Tongue (tissue), 3 donors: ENCODE measurements at places on chromosomes 2 and 18. TPM values are rescaled to one million over a fixed set of nuclear protein-coding genes. Genes with fewer than 3 reads are reported as not detected.

The RSAD2 gene
- total RNA-seq, result 2.6 TPM

The HDAC4 gene
- 34.2 TPM for total RNA-seq

The VAPA gene
- total RNA-seq, result 356 TPM

The DPP4 gene
- total RNA-seq, result 3.2 TPM

The APCDD1 gene
- total RNA-seq, result 31.2 TPM

The TMEM163 gene
- 0.72 TPM for total RNA-seq

The LAMA1 gene
- total RNA-seq, result 4.5 TPM

The SP100 gene
- 38.8 TPM for total RNA-seq

The REG3G gene
- total RNA-seq, result not detected

The HTR2B gene
- 0.31 TPM for total RNA-seq

The RGPD5 gene
- 53.6 TPM for total RNA-seq

The GALNT5 gene
- total RNA-seq, result 19.2 TPM

The TUBB6 gene
- 273 TPM for total RNA-seq

The POTEI gene
- total RNA-seq, result 0.21 TPM

The ABCG8 gene
- total RNA-seq, result not detected

The DIPK1C gene
- total RNA-seq, result 7.9 TPM

GRCh38 chr18:32668956-32669355 lies 103.9 kb downstream of the KLHL14 start:
- DNase-seq, result no peak

DNA sequence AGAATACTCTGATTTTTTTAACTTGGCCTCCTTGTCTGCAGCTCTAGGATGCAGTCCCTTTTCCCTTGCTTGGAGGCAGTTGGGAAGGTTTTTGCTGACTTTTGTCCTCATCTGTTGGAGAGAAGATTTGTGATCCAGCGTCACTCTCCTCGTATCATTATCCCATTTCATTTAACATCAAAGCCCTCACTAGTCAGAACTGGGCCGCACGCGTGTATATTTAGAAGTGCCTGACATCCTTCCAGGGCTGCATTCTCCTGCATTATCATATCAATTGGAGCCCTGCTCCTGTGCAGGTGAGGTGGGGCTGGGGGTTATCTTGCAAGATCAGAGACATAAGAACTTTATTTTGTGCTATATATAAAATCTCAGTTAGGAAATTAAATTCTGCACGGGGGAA lies 435.1 kb upstream of the HS6ST1 start:
- no peak for DNase-seq

GRCh38 chr2:170535552-170535951 lies 179.6 kb upstream of the SP5 start:
- no peak for DNase-seq

DNA sequence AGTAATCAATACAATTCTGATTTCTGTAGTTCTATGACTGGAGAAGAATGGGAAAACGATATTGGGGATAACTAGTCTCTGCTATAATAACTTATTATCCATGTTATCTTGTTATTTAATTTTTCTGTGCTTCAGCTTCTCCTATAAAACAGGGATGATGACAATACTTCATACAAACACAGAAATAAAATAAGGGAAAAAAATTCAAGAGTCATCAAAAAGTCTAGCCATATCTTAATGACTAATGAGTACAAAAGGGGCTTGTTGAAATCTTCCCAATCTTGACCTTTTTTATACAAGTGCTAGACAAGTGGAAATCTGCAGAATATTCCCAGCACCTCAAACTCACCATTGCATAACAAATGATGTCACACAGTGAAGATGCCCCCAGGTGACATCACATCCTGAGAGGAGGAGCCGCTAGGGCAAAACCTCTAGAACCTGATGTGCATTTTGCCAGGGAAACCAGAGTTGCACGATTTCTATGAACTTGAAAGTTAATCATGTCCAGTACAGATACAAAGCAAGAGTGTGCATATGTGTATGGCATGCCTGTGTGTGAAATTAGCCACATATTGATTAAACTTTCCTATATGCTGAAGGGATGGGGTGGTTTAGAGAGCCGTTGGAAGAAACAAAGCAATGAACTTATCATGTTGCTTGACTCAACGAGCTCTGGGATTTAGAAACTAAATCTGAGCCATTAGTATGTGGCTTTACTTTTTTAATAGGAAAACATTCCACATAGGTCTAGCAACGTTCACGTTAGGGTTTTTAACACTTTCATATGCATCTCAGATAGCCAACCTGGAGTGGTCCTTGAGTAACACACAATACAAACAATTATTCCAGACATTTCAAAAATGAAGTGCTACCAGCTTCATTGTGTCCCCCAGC lies 278.9 kb downstream of the SLC4A3 start:
- DNase-seq, result peak; percentile 52

GRCh38 chr2:96801005-96801785 lies 14.9 kb upstream of the CNNM3 start:
- DNase-seq, result peak; percentile 80

DNA sequence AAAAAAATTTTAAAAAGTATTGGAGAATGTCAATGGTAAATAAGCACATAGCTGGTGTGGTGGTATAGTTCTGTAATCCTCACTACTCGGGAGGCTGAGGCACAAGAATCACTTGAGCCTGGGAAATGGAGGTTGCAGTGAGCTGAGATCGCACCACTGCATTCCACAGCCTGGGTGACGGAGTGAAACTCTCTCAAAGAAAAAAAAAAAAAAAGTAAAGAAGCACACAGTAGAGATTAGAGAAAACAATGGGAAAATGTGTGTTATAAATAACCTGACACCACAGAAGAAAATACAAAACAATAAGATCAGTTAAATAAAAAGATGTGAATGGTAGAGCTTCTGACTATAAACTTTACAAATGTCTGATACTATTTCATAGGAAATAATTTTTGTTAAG lies 163.7 kb upstream of the WDSUB1 start:
- DNase-seq, result no peak

GRCh38 chr2:177398290-177398683 lies 5.7 kb downstream of the AGPS start:
- DNase-seq, result no peak

GRCh38 chr18:4438938-4439337 lies 16.2 kb downstream of the DLGAP1 start:
- DNase-seq, result no peak

DNA sequence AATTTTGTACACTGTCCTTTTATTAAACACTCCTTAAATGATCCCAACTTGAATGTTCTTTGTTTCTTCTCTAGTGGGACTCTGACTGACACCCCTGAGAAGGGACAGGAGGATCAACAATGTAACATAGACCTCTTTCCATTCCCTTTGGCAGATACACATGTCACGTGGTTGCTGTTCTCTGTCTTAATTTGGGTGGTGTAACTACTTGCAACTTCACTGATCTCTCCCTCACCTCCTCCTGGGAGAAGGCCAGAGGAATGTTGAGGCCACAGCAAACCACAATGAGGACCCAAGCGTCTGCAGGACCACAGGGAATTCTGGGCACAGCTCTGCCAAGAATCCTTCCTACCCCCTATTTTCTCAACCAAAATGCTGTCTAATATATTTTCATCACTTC lies 205.6 kb downstream of the RTP5 start:
- no peak for DNase-seq

DNA sequence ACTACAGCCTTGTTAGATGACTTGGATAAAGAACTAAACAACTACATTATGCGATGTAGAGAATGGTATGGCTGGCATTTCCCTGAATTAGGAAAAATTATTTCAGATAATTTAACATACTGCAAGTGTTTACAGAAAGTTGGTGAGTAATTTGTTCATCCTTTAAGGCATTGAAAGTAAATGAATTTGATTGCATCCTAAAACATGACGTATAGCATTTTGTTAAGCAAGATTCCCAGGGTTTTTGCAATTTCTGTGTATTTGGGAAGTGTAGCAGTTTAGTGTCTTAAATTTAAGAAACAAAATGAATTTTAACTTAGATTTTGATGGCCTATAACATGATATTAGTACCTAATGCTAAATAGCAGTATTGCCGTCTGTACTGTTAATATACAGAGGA lies 24.8 kb downstream of the NOP58 start:
- DNase-seq, result no peak

GRCh38 chr2:218427741-218428140 lies 8.8 kb downstream of the VIL1 start:
- DNase-seq, result no peak

GRCh38 chr2:45069684-45070083 lies 60.4 kb upstream of the SIX2 start:
- DNase-seq, result no peak

DNA sequence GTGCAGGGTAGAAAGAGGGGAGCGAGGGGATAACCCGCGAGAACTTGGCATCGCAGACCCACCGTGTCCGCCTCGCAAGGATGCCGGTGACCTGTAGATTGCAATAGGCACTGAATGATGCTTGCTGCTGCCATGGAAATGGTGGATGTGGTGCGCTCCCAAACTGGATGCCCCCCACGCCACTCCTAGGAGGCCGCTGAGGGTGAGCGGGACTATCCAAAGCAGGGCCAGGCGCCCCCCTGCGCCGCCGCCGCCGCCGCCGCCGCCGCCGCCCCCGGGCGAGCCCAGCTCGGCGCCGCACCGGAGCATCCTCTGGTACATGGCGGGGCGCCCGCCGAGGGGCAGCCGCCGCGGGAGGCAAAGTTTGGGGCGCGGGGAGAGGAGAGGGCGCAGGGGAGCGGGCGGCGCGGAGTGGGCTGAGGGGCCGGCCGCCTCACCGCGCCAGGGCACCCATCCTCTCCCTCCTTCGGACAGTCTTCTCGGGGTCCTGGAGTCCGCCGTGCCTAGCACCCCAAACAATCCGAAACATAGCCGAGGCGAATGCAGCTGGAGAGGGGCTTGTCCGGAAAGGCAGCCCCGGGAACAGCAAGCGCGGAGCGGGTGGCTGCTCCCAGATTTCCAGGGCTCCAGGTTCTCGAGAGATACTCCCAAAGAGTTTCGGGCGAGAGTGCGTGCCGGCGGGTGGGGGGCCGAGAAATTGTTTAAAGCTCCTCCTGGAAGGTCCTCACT lies 685.1 kb downstream of the NRXN1 start:
- DNase-seq, result no peak

DNA sequence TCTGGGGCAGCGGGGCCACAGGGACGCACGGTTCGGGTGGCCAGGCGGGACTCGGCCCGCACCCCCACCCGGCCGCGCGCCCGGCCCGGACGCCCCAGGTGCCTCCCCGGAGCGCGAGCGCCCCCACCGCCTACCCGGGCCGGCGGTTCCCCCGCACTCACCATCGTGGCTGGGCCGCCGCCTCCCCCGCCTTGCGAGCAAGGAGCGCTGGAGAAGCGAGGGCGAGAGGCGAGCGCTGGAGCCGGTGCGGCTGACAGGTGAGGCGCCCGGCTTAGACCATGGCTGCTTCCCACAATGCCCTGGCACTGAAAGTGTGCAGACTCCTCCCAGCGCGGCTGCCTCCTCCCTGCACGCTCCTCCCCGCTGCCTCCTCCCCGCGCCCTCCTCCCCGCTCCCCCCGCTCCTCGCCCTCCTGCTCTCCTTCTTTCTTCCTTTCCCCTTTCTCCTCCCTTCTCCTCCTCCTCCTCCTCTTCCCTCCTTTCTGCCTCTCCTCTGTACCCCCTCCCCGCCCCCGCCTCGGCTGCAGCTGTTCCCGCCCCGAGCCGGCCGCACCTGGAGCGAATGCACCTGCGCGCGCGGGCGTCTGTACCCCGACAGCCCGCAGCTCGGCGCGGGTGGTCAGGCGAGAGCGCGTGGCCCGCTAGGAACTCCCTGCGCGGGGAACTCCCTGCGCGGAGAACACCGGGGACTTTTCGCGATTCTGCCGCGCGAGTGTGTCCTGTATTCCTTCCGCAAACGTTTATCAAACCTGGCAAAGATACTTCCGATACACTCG lies at the start of gene AP1S3:
AP1S3 (minus strand) TSS at position 296 of the 775 bp plus-strand sequence; CDS start at position 164, 132 bp downstream.
- DNase-seq, result peak; percentile 73

DNA sequence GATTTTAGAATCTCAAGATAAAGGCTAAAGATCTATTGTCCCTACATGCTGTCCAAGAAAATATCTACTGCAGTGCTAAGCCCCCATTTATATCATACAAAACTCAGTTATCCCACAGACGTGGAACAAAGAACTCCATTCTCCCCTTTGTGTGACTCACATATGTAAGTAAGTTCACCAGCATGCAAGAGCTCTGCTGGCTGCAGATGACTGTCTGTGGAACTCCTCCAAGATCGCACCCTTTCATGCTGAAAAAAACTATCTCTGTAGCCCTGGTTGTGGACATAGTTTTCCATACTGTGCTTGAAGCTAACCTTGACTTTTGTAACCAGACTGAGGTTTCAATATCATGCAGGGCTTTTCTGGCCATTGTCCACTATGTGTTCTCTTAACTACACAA lies 207.1 kb downstream of the ZNF521 start:
- peak; percentile 40 for DNase-seq

DNA sequence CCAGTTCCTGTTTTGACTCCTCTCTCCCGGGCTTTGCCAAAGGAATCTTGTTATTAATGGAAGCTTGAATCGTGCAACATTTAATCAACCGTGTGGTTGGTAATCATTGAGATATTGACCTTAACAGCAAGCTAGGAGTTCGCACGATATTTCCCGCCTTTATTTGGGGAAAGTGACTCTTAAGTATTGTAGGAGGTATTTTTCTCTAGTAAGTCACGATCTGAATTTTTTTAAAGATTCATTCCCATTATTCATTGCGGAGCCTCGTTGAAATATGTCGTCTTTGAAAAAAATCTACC lies 663 bp downstream of the NUP35 start:
- DNase-seq, result no peak

- DNase-seq, result no peak
Measured at GRCh38 chr2:28544405-28544921, 48.6 kb downstream of the PLB1 start.

DNA sequence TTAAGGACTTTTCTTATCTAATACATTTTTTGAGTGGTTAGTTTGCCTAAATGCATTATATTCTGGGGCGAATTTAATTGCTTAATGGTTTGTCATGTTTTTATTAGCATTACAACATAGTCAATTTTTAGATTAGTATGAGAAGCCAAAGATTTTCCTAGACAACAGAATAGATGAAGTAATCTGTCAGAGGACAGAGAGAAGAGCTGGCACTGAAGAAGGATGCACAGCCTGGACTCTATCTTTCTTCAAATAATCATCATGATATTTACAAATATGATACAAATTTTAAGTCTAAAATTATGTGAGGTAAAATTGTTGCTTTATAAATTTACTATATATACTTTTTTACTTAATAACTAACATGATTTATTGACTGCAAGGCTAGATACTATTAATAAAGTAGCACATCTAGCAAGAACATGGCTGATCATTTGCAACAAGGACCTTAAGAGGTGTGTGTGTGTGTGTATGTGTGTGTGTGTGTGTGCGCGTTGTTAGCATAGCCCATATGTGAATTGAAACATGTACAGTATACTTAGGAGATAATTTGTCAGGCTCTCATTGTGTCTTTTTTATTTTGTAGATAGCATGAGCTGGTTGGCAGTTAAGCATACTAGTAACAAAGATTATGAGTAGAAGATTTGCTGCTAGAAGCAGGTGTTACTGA lies 752.2 kb downstream of the DCDC2C start:
- no peak for DNase-seq

DNA sequence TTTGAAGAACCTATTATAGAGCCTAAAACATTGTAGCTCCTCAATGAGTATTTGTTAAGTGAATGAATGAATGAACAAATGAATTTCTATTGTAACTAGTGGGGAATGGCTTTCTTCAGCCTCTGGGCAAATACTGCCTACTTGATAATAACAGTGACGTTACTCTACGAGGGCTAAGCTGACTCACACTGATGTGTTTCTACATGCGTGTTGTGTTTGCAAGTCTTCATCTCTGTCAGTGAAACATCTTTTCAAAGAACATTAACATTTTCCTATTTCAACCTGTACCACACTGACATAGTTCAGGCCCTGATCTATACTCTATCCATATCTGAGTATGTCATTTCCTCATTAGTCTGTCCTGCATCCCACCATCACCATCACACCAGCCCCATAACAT lies 319.9 kb upstream of the ACVR2A start:
- DNase-seq, result no peak

- no peak for DNase-seq
Measured at GRCh38 chr2:40210344-40210967, 241.4 kb downstream of the SLC8A1 start.
